Muscle of arm (tissue), 14 donors: ENCODE measurements at places on chromosomes 13 and 19. TPM values are rescaled to one million over a fixed set of nuclear protein-coding genes. Genes with fewer than 3 reads are reported as not detected.

DNA sequence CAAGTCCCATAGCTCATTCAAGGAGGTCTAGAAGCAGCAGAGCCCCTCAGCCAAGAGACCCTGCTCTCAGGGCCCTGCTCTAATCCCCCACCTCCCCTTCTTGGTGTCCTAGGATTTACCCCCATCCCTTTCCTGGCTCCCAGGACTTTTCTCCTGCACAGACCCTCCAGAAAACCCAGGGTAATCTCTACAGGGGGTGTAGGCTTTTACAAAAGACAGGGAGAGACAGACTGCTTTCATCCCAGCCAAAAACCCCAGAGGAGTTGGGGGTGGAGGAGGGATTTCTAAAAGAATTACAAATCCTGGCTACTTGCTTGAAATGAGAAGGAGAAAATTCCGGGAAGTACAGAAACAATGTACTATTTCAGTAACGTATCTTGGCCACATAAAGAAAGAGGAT, 133.3 kb downstream of the TNFSF13B start:
- DNase-seq: no peak

DNA sequence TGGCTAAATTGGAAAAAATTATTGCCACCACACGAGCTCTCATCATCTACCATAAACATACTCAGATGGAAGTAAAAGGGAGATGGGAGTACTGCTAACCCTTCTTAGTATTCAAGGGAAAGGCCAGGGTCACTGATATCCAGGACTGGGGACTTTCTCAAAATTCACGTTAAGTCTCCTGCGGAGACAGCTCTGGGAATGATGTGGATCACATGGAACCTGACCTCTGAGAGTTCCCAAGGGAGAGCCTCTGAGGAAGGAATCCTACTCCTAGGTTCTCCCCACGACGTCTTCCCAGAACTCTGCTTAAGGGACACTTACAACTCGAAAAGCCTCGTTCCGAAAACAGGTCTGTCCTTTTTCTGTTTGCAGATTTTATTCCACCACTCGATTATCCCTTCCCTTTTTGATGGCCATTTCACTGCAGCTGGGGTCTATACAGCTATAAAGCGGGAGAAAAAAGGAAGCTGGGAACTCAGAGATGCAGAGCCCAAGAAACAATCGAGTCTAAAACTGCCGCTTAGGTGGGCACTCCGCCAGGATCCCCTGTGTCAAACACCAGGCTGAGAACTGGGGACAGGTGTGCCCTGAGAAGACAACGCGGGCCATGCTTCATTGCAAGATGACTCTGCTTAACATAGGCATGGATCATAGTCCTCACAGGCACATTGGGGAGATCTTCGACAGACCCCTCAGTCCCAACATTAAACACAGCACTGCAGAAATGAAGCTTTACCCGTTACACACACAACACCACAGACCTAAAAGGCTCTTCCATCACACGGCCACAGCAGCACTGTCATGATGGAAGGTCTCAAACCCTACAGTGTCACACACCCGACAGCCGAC, 823 bp upstream of the ZNF567 start:
- DNase-seq: peak; percentile 45

GRCh38 chr19:3071768-3072167, 9.5 kb upstream of the TLE5 start:
- no peak for DNase-seq

- no peak for DNase-seq
Observed at GRCh38 chr13:41007744-41008128, 11.4 kb downstream of the ELF1 start.

GRCh38 chr19:36144624-36145023, 4.8 kb downstream of the CAPNS1 start:
- DNase-seq: no peak

DNA sequence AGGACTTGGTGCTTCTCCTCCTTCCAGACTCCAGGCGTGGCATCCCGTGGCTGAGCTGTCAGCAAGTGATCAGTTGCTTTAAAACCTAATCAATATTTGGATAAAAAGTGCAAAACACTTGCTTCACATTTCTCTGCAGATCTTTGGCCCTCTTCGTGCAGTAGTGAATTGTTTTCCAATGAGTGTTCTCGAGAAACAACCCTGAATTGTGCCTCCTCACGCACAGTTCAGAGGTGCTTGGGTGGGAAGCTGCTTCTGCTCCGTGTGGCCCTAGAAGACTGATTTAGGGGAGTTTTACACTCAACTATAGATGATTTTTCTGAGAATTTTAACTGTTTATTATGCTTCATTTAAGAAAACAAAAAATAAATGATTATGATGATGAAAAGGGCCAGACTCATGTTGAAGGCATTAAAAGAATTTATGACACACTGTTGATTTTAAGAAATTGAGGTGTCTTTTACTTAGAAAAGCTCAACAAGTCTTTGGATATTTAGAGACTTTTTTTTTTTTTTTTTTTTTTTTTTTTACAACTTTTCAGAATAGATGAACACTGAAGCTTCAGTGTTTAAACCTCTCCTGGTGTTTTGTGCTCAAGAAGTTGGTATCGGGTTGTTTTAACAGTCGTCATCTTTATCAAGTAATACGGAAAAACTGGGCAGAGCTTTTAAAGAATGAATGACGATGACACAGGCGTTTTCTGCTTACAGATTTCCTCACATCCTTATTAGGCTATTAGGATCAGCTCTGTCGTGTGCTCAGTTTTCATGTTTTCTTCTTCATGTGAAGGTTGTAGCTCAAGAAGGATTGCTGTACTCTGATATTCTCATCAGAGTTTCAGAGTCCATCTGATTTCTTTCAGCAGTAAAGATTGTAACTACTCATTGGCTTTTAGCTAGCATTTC, 39.5 kb upstream of the TEX29 start:
- DNase-seq: no peak

DNA sequence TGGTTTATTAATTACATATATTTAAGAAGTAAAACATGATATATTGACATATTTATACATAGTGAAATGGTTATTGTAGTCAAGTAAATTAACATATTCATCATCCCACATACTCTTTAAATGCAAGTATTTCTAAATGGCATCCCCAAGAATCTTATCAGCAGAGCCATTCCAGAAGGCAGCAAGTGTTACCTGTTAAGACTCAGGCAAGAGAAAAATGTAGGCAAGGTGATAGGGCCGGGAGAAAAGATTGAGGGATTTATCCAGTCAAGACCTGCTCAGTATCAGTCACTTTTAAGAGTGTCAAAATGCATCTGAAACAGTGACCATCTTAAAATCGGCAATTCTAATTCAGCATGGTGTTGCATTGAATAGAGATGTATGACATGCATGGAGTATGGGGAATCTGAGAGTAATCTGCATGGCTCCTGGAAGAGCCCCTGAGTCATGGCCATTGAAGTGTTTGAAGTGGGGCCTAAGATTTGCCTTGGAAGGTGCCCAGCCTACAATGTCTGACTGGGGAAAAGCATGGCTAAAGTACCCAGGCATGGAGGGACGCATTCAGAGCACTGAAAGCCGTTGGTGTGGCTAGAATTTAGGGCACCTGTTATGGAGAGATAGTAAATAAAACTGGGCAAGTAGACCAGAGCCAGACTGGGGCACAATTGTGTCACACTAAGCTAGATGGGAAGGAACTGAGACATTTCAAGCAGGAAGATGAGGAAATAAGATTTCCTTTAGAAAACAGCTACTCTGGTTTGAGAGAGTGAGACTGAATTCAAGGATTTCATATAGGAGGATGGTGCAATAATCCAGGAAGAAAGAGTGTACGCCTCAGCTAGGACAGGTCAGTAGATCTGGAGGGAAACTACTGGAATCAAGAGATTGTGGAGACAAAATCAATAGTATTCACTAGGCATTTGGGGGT, 25.0 kb upstream of the C1QTNF9B start:
- DNase-seq: no peak

GRCh38 chr19:6021878-6022569, 44.1 kb upstream of the RANBP3 start:
- DNase-seq: peak; percentile 80

- peak; percentile 77 for DNase-seq
Observed at GRCh38 chr19:11138601-11139300, 16.8 kb downstream of the SPC24 start.

GRCh38 chr19:10270180-10270615, 722 bp upstream of the ICAM1 start:
- no peak for DNase-seq

GRCh38 chr13:77409412-77409811, 82.5 kb upstream of the MYCBP2 start:
- DNase-seq: no peak

DNA sequence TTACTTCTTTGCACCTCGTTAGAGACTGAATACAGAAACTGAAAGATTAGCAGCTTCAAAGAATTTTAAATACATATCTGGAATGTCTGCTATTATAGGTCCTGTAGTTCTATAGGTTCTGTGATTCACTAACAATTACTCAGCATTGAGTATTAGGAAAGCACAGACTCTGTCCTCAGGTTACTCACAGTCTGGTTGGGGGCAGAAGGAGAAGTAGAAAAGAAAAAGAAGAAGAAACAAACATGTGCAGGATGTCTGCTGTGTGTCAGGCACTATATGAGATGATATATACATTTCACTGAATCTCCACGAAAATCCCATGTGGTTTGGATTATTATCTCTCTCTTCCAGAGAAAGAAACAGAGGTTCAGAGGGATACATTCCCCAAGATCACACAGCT, 40.1 kb downstream of the SERTM1 start:
- DNase-seq: no peak

DNA sequence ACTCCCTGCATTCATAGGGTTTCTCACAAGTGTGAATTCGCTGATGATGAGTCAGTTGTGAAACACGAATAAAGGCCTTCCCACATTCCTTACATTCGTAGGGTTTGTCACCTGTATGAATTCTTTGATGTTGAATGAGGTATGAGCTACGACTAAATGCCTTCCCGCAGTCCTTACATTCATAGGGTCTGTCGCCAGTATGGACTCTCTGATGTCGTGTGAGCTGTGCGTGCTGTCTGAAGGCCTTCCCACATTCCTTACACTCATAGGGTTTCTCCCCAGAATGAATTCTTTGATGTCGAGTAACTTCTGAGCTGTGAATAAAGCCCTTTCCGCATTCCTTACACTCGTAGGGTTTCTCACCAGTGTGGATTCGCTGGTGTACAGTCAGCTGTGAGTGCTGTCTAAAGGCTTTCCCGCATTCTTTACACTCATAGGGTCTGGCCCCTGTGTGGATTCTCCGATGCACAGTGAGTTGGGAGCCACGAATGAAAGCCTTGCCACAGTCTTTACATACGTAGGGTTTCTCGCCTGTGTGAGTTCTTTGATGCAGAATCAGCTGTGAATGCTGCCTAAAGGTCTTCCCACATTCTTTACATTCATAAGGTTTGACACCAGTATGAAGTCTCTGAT, 30.5 kb upstream of the COX7A1 start:
- DNase-seq: no peak

GRCh38 chr19:45468803-45469131, 971 bp downstream of the FOSB start:
- no peak for DNase-seq

DNA sequence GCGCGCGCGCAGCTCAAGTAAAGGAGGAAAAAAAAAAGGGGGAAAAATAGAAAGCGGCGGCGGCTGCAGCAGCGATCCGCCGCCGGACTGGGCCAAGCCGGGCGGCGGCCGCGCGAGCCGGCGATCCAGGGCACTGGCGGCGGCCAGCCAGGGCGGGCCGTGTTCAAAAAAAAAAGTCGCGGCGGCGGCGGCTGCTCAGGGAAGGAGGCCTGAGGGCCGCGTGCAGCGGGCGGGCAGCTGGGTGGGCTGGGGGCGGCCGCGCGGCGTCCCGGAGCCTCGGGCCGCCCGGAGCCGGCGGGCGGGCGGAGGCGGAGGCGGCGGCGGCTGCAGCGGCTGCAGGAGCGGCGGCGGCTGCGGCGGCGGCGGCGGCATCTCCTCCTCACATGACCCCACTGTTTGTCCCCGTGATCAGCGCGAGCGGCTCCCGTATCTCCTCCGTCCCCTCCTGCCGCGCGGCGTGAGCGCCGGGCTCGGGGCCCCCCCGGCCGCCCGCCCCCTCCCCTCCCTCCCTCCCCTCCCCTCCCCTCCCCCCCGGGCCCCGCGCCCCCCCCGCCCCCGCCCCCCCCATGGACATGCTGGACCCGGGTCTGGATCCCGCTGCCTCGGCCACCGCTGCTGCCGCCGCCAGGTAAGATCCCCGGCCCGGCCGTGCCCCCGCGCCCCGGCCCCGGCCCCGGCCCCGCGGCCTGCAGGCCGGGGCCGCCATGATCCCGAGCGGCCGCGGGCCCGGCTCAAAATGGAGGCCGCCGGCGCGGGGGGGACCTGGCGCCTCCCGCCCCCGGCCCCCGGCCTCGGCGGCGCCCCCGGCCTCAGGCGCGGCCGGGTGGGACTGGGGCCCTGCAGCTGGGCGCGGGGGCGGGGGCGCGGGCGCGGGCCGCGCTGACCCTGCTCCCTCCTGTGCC, at the start of gene USF2:
TSS of gene USF2 (plus strand) at position 427 of the 902 bp plus-strand sequence. CDS start at position 567, 140 bp downstream.
- DNase-seq: peak; percentile 61

- DNase-seq: no peak
Observed at GRCh38 chr13:110885966-110886869, 28.7 kb downstream of the ANKRD10 start.

- no peak for DNase-seq
Observed at GRCh38 chr13:98187155-98187964, 10.3 kb upstream of the RNF113B start.

DNA sequence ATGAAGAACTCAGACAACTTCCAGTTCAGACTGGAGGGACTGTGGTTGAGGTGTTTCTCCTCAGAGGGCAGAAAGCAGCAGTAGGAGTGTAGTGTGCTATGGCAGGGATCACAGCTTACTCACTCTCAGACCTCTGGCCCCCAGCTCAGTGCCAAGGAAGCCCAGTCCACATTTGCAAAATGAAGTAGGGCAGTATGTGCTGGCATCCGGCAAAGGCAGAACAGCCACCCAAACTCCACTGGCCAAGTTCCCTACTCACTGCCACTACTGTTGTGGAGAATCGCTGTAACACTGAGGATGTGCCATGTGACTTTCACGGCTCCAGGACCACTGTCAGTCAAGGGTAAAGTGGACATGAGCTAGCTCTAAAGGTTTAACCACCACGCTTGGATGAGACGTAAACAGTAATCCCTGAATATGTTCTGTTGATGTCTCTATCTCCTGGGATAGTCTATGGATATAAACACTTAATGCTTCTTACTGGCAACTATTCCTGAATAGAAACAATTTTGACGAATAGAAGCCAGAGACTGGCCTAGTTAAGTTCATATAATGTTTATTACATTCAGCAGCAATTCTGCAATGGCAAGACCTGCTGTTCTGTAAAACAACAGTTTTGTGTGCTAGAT, 67.0 kb upstream of the SLC15A1 start:
- no peak for DNase-seq

GRCh38 chr19:38425810-38426466, at the start of gene RASGRP4:
TSS of gene RASGRP4 (minus strand) at chr19:38426219. CDS start at chr19:38426091, 128 bp downstream.
- DNase-seq: no peak

GRCh38 chr13:97372936-97373335, 61.0 kb upstream of the RAP2A start:
- DNase-seq: no peak

TNFRSF19 gene
- 27.1 TPM for polyA plus RNA-seq

SERPINE3 gene
- polyA plus RNA-seq: 0.24 TPM

SLC15A1 gene
- 0.65 TPM for polyA plus RNA-seq

PLK5 gene
- polyA plus RNA-seq: not detected

NLRP7 gene
- polyA plus RNA-seq: not detected

SELENOV gene
- not detected for polyA plus RNA-seq

ELANE gene
- 0.30 TPM for polyA plus RNA-seq
